ENCODE measurements at places on chromosomes 5 and 9. TPM values are rescaled to one million over a fixed set of nuclear protein-coding genes. Genes with fewer than 3 reads are reported as not detected.

Gene PPP2R2B
- total RNA-seq: 0.66 TPM

Gene GPR151
- not detected for total RNA-seq

Gene FAT2
- 0.07 TPM for total RNA-seq

Gene PCDHGB3
- total RNA-seq: 8.1 TPM

Gene BARHL1
- total RNA-seq: not detected

Gene CDH10
- 2.4 TPM for total RNA-seq

Gene DAB2
- total RNA-seq: 135 TPM

Gene WNT8A
- not detected for total RNA-seq

Gene CEP72
- total RNA-seq: 2.3 TPM

Gene ATP10B
- 0.03 TPM for total RNA-seq

Gene PCDHA7
- total RNA-seq: 1.7 TPM

Gene MZB1
- total RNA-seq: not detected

Data from smooth muscle cell of the pulmonary artery (primary cell).